ENCODE measurements at places on chromosomes 12 and 14. TPM values are rescaled to one million over a fixed set of nuclear protein-coding genes. Genes with fewer than 3 reads are reported as not detected.

The CTSG gene
- not detected for total RNA-seq

The GPRC5A gene
- 1.8 TPM for total RNA-seq

The KLRG1 gene
- 0.51 TPM for total RNA-seq

The RNASE3 gene
- not detected for total RNA-seq

The OR4E2 gene
- not detected for total RNA-seq

The PLCZ1 gene
- total RNA-seq: not detected

The OTOGL gene
- total RNA-seq: 0.26 TPM

The PLEKHD1 gene
- under 0.01 TPM for total RNA-seq

The GPD1 gene
- total RNA-seq: under 0.01 TPM

The KRT79 gene
- not detected for total RNA-seq

The ERH gene
- total RNA-seq: 160 TPM

The LTB4R2 gene
- 3.2 TPM for total RNA-seq

The PLEKHA5 gene
- 6.3 TPM for total RNA-seq

The TAS2R46 gene
- 1.0 TPM for total RNA-seq

The OLR1 gene
- total RNA-seq: not detected

The ST8SIA1 gene
- 0.13 TPM for total RNA-seq

The FGD4 gene
- total RNA-seq: 9.2 TPM

The VWF gene
- 467 TPM for total RNA-seq

The NANOG gene
- not detected for total RNA-seq

The CCDC85C gene
- total RNA-seq: 5.7 TPM

The SLC7A8 gene
- 1.0 TPM for total RNA-seq

The TCL1B gene
- total RNA-seq: not detected

The RTL1 gene
- not detected for total RNA-seq

The RNF212B gene
- not detected for total RNA-seq

The ESRRB gene
- not detected for total RNA-seq

The ENDOU gene
- total RNA-seq: under 0.01 TPM

The TAS2R42 gene
- not detected for total RNA-seq

The C12orf43 gene
- 14.9 TPM for total RNA-seq

The ADGRD1 gene
- 0.26 TPM for total RNA-seq

The KRT3 gene
- not detected for total RNA-seq

The KRT85 gene
- total RNA-seq: not detected

The TPCN1 gene
- total RNA-seq: 5.5 TPM

The GPR68 gene
- total RNA-seq: 0.90 TPM

The LPAR5 gene
- under 0.01 TPM for total RNA-seq

The CLECL1 gene
- not detected for total RNA-seq

The FCF1 gene
- 15.7 TPM for total RNA-seq

The TAS2R10 gene
- 0.13 TPM for total RNA-seq

The TAPBPL gene
- total RNA-seq: 13.5 TPM

The STYK1 gene
- total RNA-seq: 3.2 TPM

The WSCD2 gene
- total RNA-seq: not detected

The TAS2R7 gene
- total RNA-seq: not detected

The CCDC177 gene
- not detected for total RNA-seq

The SLC2A13 gene
- 4.7 TPM for total RNA-seq

The ITGA7 gene
- total RNA-seq: 0.13 TPM

The STXBP6 gene
- 34.5 TPM for total RNA-seq

The CLEC4E gene
- not detected for total RNA-seq

The BDKRB1 gene
- not detected for total RNA-seq

The ANO2 gene
- 29.7 TPM for total RNA-seq

The COL2A1 gene
- not detected for total RNA-seq

The OR4K13 gene
- not detected for total RNA-seq

The DHRS2 gene
- total RNA-seq: 1.7 TPM

The SALL2 gene
- 0.13 TPM for total RNA-seq

The GLI1 gene
- under 0.01 TPM for total RNA-seq

The SYT10 gene
- total RNA-seq: not detected

The KRT78 gene
- not detected for total RNA-seq

The KRT77 gene
- total RNA-seq: not detected
